T-cell (primary cell): ENCODE measurements at places on chromosomes 2 and 18.

- H3K27ac ChIP-seq = peak overlapping the region; percentile 85
- H3K4me1 ChIP-seq = peaks cover 9% of the 10 kb centered on the region
- no peak overlapping the region for H3K4me3 ChIP-seq
- DNase-seq = no peak
- no peaks in the 10 kb centered on the region for H3K27me3 ChIP-seq
Observed at GRCh38 chr18:77210249-77210648, 39.4 kb upstream of the GALR1 start.

DNA sequence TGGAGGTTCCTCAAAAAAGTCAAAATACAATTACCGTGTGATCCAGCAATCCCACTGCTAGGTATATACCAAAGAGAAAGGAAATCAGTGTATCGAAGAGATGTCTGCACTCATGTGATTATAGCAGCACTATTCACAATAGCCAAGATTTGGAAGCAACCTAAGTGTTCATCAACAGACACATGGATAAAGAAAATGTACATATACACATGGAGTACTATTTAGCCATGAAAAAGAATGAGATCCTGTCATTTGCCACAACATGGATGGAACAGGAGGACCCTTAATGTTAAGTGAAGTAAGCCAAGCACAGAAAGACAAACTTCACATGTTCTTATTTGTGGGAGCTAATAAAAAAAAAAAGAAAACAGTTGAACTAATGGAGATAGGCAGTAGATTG lies 78.7 kb downstream of the DGKD start:
- no peak overlapping the region for H3K27ac ChIP-seq
- peaks cover 17% of the 10 kb centered on the region for H3K4me1 ChIP-seq

GRCh38 chr2:216658757-216659156 lies 25.5 kb downstream of the IGFBP2 start:
- H3K4me1 ChIP-seq = no peaks in the 10 kb centered on the region
- H3K4me3 ChIP-seq = no peak overlapping the region
- peaks cover 11% of the 10 kb centered on the region for H3K27me3 ChIP-seq
- no peak overlapping the region for H3K27ac ChIP-seq
- no peak for DNase-seq

- no peaks in the 10 kb centered on the region for H3K36me3 ChIP-seq
- no peaks in the 10 kb centered on the region for H3K27me3 ChIP-seq
- no peak for DNase-seq
- H3K4me3 ChIP-seq = no peak overlapping the region
- H3K4me1 ChIP-seq = no peaks in the 10 kb centered on the region
- H3K27ac ChIP-seq = no peak overlapping the region
Observed at GRCh38 chr18:62744076-62744968, 29.0 kb downstream of the PHLPP1 start.

- H3K36me3 ChIP-seq = no peaks in the 10 kb centered on the region
- no peak overlapping the region for H3K4me3 ChIP-seq
- no peaks in the 10 kb centered on the region for H3K4me1 ChIP-seq
- DNase-seq = peak; percentile 12
- no peak overlapping the region for H3K27ac ChIP-seq
- no peaks in the 10 kb centered on the region for H3K27me3 ChIP-seq
Observed at GRCh38 chr2:189412330-189412953, 28.8 kb upstream of the WDR75 start.

- no peak overlapping the region for H3K27ac ChIP-seq
- no peaks in the 10 kb centered on the region for H3K27me3 ChIP-seq
- no peak overlapping the region for H3K4me3 ChIP-seq
- no peaks in the 10 kb centered on the region for H3K36me3 ChIP-seq
- DNase-seq = no peak
Observed at GRCh38 chr2:128444121-128444771, 125.6 kb upstream of the HS6ST1 start.

GRCh38 chr2:15642815-15643500 lies 51.3 kb downstream of the DDX1 start:
- no peak for DNase-seq
- H3K4me1 ChIP-seq = no peaks in the 10 kb centered on the region
- no peaks in the 10 kb centered on the region for H3K36me3 ChIP-seq
- H3K4me3 ChIP-seq = no peak overlapping the region

- H3K27ac ChIP-seq = no peak overlapping the region
- no peaks in the 10 kb centered on the region for H3K27me3 ChIP-seq
- DNase-seq = no peak
Observed at GRCh38 chr18:63890950-63891304, 3.4 kb downstream of the SERPINB2 start.

DNA sequence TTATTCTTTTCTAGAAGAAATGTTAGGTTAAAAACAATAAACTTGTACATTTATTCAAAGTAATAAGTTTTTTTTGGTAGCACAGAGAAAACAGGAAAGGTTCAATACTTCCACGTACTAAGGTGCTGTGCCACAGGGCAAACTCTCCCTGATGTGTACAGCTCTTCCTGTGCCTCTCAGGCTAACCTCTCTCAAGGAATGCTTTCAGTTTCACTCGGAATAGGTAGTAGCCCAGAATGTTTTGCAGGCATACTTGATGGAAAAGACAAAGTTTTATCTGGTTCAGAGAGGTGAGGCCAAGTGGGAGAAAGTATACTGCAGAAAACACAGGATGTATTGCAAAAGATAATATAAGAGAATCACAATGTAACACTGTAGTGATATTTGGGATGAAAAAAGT lies 171.0 kb upstream of the ZFP36L2 start:
- H3K27ac ChIP-seq = no peak overlapping the region
- no peaks in the 10 kb centered on the region for H3K4me1 ChIP-seq
- no peak for DNase-seq
- no peaks in the 10 kb centered on the region for H3K27me3 ChIP-seq
- H3K4me3 ChIP-seq = no peak overlapping the region

GRCh38 chr2:174663550-174663949 lies 65.9 kb upstream of the WIPF1 start:
- H3K36me3 ChIP-seq = no peaks in the 10 kb centered on the region
- H3K27me3 ChIP-seq = no peaks in the 10 kb centered on the region
- H3K4me3 ChIP-seq = no peak overlapping the region
- H3K27ac ChIP-seq = no peak overlapping the region
- H3K4me1 ChIP-seq = peaks cover 9% of the 10 kb centered on the region

GRCh38 chr18:70671889-70672565 lies 383.2 kb downstream of the SOCS6 start:
- no peak overlapping the region for H3K4me3 ChIP-seq
- DNase-seq = peak; percentile 19
- H3K27me3 ChIP-seq = no peaks in the 10 kb centered on the region
- peaks cover 24% of the 10 kb centered on the region for H3K4me1 ChIP-seq
- H3K36me3 ChIP-seq = no peaks in the 10 kb centered on the region

DNA sequence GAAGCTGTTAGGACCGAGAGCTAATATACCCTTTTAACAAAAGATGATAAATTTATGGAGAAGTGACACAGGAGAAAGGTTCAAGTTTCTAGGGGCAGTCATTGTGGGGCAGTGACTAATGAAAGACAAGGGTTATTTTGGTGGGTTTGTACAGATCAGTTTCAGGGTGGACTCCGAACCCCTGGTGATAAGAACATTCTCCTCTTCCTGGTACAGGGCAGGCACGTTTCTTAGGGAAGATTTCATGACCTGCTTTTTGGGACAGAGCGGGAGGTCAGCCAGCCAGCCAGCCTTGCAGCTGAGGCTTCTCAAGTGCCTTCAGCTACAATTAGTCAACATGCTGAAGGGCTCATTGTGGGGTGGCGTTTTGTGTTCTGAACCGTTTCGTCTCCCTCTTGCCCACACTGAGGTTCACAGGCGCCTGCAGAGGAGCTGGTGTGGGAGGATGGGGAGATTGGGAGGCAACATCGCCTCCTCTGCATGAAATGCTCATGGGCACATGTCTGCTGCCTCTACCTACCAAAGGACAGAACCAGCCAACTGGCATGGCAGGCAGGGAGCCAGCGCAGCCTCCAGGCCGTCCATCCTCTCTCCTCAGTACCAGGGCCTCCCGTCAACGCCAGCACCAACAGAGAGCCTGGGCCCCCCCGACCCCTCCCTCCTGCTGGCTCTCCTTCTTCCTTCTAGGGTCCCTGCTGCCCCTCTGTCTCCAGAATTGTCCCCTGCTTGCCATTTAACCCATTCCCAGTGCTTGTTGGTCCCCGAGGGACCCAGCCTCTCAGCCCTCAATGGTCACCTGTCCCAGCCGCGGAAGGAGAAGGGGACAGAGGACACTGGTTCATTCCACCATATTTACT lies 9.6 kb downstream of the CHMP1B start:
- peaks cover 4% of the 10 kb centered on the region for H3K36me3 ChIP-seq
- H3K4me3 ChIP-seq = no peak overlapping the region
- no peak overlapping the region for H3K27ac ChIP-seq
- peaks cover 3% of the 10 kb centered on the region for H3K27me3 ChIP-seq

DNA sequence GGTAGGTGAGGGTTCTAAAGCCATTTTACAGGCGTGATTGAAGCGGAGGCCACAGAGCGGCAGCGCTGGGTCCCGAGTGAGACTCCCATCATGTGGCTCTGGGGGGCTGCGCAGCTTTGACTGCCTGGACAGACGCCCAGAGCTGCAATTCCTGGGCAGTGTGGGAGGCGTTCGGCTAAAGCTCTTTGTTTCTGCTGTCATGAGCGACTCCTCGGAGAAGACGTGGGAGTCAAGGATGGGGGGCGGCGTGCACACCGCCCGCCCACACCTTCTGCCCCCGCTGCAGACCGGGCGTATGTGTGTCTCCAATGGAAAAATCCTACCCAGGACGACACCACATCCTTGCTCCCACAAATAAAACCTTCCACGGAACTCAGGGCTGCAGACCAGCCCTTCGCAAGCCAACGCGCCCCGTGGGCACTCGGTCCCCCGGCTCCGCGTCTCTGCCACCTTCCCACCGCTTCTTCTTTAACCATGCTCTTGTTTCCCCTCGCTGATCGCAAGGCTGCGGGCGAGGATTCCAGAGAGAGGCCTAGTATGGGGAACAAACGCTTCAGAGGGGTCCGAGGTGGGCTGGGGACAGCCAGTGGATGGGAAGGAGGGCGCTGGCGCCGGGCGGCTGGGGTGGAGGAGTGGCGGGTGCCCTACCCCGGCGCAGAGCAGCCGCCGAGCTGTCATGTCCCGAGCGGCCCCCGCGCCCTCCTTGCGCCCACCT lies 680 bp upstream of the LBH start:
- H3K27ac ChIP-seq = peak overlapping the region; percentile 76
- H3K36me3 ChIP-seq = peaks cover 12% of the 10 kb centered on the region
- peak overlapping the region; percentile 92 for H3K4me3 ChIP-seq
- no peak for DNase-seq

DNA sequence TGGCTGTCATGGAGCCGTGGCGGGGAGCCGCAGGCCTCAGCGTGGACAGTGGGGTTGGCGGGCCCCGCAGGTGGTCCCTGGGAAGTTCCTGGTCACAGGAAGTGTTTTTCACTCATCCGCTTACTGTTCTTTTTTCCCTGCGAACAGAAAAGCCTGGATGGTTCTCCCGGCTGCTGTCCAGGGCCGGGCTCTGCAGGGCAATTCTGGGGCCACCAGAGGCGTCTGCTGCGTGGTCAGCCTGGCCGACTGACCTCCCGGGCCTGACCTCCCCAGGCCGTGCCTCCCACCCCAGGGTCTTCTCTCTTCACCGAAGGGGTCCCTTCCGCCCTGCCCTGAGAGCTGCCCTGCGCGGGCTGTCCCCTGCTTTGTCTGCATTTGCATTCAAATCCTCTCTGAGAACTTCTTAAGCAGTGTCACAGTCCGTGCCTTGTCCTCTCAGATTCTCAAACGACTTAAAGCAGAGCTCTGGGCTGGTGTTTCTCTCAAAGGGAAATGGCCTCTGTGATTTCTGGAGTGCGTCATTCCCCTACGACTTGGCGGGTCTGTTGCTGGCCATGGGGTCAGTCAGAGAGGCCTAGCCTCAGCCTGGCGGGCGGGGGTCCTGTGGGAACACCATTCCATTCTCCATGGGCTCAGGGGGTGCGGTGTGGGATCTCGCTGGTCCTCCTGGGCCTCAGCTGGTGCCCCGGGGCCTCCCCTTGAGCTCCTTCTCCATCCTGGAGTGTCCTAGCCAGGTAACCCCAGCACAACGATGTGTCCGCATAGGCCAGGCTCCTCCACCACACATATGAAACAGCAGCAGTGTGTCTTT lies 38.3 kb downstream of the KLHL29 start:
- no peak overlapping the region for H3K27ac ChIP-seq
- peaks cover 22% of the 10 kb centered on the region for H3K27me3 ChIP-seq
- DNase-seq = no peak
- H3K4me1 ChIP-seq = no peaks in the 10 kb centered on the region
- H3K36me3 ChIP-seq = no peaks in the 10 kb centered on the region

DNA sequence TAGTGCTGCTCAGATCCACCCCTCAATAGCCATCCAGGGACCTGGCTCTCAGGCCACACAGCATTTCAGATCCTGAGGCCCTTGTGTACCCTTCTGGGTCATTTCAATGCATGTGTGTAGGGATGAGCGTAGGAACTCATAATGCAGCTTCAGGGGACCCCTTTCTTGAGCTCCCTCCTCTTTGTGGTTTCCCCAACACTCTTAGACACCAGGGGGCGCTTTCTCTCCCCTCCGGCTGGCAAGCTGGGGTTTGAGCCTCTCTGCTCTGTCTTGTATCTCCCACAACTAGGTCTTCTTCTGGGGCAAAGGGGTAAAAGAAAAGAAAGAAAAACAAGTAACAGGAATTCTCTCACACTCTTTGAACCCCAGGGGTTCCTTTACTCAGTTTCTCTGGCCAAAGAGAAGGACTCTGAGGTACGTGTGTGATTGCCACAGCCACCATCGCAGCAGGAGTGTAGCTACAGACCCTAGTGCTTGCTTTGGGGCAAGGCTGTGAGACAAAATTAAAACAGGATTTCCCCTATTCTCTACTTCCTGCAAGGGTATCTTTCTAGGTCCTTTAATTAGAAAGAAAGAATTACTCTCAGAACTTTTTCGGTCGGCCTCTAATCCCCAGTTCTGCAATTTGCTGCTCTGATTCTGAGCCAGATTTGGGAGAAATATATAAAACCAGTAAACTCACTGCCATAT lies 38.0 kb downstream of the CABYR start:
- H3K27ac ChIP-seq = no peak overlapping the region
- H3K36me3 ChIP-seq = no peaks in the 10 kb centered on the region
- peak; percentile 3 for DNase-seq
- no peak overlapping the region for H3K4me3 ChIP-seq
- H3K4me1 ChIP-seq = no peaks in the 10 kb centered on the region

DNA sequence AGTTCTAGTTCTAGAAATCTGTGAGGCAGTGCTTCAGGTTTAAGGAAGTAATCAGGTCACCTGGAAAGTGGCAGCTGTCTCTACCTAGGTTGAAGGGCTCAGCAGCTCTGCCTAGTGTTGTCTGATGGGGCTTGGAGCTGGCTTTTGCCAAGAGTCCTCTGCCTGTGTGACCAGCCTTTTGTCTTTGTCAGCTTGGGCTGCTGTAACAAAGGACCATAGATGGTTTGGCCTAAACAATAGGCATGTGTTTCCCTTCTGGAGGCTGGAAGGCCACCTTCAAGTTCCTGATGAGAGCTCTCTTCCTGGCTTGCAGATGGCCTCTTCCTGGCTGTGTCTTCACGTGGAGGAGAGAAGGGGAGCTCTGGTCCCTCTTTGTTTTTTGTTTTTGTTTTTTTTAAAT lies 13.3 kb downstream of the UBE2F start:
- no peaks in the 10 kb centered on the region for H3K27me3 ChIP-seq
- H3K4me1 ChIP-seq = peaks cover 24% of the 10 kb centered on the region
- no peaks in the 10 kb centered on the region for H3K36me3 ChIP-seq
- H3K27ac ChIP-seq = no peak overlapping the region
- no peak overlapping the region for H3K4me3 ChIP-seq

DNA sequence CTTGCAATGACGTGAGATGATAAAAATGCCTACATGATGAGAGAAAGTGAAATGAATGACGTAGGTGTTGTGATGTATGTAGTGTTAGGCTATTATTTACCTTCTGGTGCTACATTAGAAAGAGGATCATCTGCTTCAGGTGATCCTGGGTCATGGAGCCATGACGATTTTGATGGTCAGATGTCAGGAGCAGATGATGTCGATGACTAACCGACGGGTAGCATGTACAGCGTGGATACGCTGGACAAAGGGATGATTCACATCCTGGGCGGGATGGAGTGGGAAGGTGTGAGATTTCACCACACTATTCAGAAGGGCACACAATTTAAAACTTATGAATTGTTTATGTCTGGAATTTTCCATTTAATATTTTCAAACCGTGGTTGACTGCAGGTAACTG lies 43.5 kb upstream of the ACVR1C start:
- H3K4me1 ChIP-seq = no peaks in the 10 kb centered on the region
- no peak overlapping the region for H3K4me3 ChIP-seq
- H3K36me3 ChIP-seq = no peaks in the 10 kb centered on the region
